ENCODE measurements at places on chromosomes 1 and 21.

- no peak for ATAC-seq
These were observed 92.3 kb upstream of the ACTL8 start for GRCh38 chr1:17662786-17663185.

- ATAC-seq = no peak
These were observed 41.0 kb upstream of the SEC16B start for GRCh38 chr1:178010674-178011464.

GRCh38 chr1:32406629-32407111 lies 12.4 kb upstream of the BSDC1 start:
- no peak for ATAC-seq

GRCh38 chr1:101247404-101248287 lies 10.8 kb downstream of the S1PR1 start:
- no peak for ATAC-seq

DNA sequence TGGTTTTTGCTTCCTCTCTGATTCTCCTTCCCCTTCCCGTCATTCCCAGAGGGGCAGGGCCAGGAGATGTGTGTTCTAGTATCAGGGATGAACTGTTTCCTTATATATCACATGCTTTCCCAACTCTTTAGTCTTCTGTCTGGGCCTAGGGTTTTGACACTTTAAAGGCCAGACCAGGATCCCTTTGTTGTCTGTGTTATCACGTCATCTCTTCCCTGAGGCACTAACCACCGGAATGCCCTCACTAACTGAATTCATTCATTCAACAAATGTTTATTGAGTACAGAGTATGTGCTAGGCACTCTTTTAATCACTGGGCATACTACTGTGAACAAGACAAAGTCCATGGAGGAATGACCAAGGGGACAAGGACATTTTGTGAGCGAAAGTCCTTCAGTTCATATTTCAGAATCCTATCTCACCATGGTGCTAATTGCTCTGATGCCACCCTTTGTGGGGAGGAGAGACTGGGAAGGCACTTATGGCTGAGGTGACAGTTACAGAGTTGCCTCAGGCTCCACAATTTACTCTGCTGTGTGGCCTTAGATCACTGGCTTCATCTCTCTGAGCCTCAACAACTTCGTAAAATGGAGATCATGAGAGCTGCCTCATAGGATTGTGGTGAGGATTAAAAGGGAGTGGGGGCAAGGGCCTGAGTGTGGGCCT lies 12.0 kb upstream of the ZNF362 start:
- ATAC-seq = no peak

- no peak for ATAC-seq
These were observed 151.2 kb upstream of the TNR start for GRCh38 chr1:175894581-175894980.

- ATAC-seq = no peak
These were observed 1569.0 kb upstream of the B3GALT2 start for GRCh38 chr1:194755241-194755994.

- no peak for ATAC-seq
These were observed 453.0 kb downstream of the NEGR1 start for GRCh38 chr1:71829346-71829745.

- ATAC-seq = no peak
These were observed 2.5 kb upstream of the LMO4 start for GRCh38 chr1:87325982-87326738.

GRCh38 chr1:77322061-77322900 lies 40.5 kb downstream of the AK5 start:
- ATAC-seq = no peak

DNA sequence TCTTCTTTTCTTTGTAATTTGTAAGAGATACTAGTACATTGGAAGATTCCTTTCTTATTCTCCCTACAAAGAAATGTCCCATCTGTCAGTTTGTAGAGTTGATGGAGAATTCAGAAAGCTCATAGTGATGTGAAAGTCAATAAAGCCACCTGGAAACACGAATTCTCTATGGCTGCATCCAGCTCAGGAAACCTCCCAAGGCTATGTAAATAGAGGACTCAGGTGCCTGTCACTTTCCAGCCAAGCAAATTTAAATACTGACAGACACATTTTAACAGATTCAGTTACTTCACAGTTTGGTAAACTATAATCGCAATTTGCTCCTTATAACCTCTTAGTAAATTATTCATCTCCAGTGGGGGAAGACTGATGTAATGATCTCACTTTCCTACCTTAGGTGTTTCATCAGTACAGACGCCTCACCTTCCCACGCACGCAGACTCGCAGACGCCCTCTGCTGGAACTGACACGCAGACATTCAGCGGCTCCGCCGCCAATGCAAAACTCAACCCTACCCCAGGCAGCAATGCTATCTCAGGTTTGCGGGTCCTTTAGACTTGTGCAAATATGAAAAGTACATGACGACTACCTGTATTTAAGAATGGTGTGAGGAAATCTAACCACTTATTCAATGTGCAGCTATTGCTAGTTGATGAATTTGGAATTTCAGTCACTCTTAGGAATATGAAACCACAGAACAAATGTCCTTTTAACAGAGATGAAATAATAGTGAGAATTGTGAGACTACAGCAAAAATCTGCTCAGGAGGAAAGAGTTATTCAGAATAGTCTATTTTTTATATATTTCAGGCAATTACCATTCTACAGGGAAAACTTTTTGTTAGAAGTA lies 60.6 kb downstream of the PTPRC start:
- peak; percentile 88 for ATAC-seq

DNA sequence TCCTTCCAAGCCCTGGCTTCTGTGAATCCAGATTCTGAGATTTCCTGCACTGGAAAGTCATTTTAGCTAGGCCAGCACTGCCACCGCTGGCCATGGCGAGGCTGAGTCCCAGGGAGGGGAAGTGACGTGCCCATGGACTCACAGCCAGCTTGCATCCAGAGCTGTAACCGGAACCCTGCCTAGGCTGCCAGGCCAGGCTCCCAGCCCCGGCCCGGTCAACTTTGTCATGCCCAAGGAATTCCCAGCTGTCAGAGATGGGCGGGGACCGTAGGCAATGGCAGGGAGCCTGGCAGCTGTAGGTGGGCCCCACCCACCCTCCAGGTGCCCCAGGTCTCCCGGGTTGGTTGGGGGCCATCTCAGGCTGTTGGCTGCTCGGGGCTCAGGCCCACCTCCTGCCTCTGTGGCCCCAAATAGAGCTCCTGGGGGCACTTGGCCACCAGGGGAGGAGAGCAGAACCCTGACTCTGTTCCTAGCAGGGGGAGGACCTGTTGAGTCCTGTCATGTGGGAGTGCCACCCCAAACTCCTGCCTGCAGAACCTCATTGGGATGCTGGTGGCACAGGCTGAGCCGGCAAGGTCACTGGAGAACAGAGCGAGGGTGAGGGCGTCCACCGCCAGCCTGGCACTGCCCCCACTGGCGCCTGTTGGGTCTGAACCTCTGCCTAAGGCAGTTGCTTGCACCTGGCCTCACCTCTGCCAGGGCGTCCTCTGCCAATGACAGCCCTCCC lies 57.8 kb downstream of the FOXO6 start:
- ATAC-seq = no peak

GRCh38 chr1:116808200-116808847 lies 54.1 kb downstream of the CD2 start:
- peak; percentile 22 for ATAC-seq

DNA sequence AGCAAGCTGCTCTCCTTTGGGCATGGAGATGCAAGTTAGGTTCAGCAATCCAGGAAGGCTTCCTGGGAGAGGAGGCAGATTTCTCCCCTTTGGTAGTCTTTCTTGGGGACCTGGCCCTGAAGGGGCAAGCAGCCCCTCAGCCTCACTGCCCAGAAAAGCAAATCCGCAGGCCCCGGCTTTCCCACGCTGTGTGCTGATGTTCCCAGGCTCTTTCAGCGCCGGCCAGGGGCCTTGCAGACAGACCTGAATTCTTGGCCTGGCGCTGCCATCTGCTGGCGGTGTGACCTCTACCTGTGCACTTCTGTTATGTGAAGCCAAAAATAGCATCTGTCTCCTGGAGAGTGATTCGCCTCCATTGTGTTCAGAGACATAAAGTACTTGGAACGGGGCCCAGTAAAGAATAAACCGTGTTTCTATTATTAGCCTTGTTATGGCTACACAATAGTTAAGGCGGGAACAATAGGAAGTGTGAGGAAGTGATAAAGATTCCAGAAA lies 64.8 kb downstream of the ALPL start:
- no peak for ATAC-seq

DNA sequence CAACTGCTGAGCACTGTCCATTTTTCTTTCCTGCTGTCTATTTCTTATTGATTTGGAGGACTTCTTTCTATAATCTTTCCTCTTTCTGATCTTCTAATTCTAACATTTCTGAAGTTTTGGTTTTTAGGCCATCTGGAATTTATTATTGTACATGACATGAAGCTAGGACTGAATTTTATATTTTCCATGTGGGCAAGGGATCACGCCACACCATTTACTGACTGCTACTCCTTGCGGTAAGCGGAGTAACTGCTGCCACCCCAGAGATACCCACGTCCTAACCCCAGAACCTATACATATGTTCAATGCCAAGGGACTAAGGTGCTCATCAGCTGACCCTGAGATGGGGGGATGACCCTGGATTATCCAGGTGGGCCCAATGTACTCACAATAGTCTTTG lies 70.6 kb downstream of the NPHP4 start:
- no peak for ATAC-seq

- ATAC-seq = peak; percentile 73
These were observed 25.0 kb downstream of the LRRC8C start for GRCh38 chr1:89657886-89658285.

GRCh38 chr1:232574889-232575762 lies 54.8 kb downstream of the SIPA1L2 start:
- ATAC-seq = no peak

DNA sequence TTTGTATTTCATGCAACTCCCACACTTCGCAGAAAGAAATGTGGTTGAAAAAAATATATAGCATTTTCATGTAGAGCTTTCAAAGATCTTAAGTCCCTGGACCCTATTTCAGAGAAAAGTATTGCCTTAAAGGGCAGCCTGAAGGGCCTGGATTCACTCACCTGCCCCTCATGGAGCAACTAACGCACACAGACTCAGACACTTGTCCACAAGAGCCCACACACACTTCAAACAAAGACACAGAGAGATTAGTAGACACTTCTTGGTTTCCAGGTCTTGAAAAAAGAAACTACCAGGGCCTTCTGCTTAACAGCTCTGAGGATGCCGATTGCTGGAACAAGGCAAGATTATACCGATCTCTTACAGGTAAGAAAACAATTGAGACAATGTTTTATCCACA lies 122.2 kb downstream of the ZBTB18 start:
- no peak for ATAC-seq

DNA sequence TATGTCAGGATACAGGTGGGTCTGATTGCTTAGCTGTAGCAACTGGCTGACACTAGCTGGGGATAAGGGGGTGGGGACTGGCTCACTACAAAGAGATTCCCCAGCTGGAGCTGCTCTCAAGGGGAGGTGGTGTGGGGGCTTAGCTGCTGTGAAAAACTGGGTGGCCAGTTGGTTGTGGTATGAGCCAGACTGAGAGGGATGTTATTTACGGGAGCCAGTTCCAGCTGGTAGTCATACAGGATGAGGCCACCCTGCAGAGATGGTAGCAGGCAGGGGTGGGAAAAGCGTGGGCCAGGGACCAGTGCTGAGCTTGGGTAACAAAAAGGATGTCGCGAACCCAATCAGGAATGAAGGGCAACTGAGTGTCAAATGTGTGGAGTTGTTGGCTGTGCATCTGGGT lies 204.0 kb upstream of the C21orf91 start:
- ATAC-seq = no peak

DNA sequence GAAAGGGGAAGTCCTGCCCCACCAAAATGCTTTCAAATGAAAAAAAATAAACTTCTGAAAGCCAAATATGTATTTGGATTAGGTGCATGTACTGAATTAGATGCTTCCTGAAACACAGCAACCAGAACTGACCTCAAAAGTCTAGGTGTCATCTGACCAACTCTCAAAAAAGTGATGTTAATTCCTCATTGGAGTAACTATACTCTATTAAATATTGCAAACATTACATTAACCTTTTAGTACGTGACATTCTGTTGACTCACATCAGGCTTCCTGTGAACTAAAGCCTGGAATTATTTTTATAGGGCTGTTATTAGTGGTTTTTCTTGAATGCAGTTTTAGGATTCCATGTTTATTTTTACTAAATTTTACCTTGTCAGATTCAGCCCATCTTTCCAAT lies 73.5 kb downstream of the ASTN1 start:
- no peak for ATAC-seq

GRCh38 chr1:214332946-214333798 lies 52.2 kb downstream of the SMYD2 start:
- ATAC-seq = no peak

- no peak for ATAC-seq
These were observed 62.7 kb upstream of the ATP1B1 start for GRCh38 chr1:169043823-169044222.

DNA sequence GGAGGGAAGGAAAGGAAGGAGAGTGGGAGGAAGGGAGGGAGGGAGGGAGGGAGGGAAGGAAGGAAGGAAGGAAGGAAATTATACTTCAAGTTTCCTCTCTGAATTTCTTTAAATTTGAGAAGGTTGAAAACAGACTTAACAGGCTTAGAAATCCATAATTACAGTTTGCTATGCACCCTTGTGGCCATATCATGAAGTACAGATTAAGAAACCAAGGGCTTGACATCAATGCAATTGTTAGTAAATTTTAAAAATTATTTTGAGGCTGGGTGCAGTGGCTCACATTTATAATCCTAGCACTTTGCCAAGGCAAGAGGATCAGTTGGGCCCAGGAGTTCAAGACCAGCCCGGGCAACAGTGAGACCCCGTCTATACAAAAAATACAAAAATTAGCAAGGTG lies 14.4 kb downstream of the ANP32E start:
- ATAC-seq = no peak

DNA sequence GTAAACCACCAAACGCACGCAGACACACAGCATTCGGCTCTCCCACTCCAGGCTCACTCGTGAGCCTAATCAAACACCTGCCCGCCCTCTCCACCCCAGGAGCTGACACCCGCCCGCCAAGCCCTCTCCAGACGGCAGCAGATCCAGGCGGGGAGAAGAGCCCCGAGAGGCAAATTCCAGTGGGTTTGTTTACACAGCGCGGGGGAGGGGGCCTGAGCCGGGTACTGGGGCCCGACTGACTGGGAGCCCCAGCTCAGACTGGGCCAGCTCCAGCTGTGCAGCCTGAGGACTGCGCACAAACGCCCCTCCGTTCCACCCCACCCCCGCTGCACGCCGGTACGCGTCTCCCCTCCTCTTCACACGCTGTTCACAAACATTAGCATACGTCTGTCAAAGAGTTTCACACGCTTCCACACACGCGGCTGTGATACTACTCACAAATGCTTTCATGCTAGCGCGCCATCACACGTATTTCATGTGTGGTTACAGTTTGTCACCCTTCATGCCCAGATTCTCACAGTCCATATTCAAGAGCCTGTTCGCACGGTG lies 1.0 kb upstream of the EFNA1 start:
- ATAC-seq = peak; percentile 69

- ATAC-seq = no peak
These were observed 45.3 kb upstream of the PODN start for GRCh38 chr1:53016705-53017104.

- ATAC-seq = no peak
These were observed 15.0 kb upstream of the ABCG1 start for GRCh38 chr21:42203936-42204335.

- ATAC-seq = no peak
These were observed 127.9 kb downstream of the PTPRU start for GRCh38 chr1:29364101-29364678.
